Activated T-cell treated with anti-CD3 and anti-CD28 coated beads, Interleukin-2, amount 50 U/mL, for 72 hours (primary cell): ENCODE measurements at places on chromosomes 12 and 14.

GRCh38 chr14:99628887-99629618 lies 15.9 kb upstream of the HHIPL1 start:
- peak; percentile 77 for DNase-seq

GRCh38 chr12:47065546-47065945 lies 13.9 kb upstream of the PCED1B start:
- DNase-seq = no peak

DNA sequence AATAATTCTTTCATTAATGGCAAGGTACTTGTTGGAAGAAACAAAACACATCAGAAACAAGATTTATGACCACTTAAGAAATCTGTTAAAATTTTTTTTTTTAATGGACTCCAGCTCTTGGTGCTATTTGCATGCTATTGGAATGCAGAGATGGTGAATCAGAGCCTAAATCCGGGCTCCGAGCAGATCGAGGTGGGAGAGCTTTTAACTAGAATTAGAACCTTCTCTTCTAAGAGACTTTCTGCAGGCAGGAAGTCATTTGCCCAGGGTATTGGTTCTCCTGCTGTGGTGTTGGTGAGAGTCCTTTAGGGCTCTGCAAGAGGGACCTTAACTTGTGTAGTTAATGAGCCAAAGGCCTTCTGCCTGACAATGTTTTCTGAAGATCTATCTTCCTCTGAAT lies 419.4 kb downstream of the SNAPC1 start:
- no peak for DNase-seq

DNA sequence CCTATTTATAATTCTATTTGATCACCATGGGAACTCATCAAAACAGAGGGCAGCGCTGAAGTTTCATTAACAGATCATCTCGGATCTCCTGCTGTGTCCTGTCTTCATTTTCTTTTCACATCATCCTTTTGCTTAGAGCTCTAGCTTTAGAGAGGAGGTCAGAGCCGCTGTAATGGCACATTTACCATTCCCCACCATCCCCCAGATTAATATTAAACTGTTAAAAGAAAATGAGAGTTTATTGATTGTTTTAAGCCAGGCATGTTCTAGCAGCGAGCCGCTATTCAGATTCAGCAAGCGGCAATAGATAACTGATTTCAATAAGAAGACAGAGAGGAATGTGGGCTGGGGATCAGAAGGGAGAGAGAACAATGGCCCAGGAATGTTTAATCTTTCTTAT lies 308.8 kb downstream of the EGLN3 start:
- no peak for DNase-seq

- DNase-seq = peak; percentile 1
Observed at GRCh38 chr12:23083267-23083666, 458.3 kb downstream of the ETNK1 start.

DNA sequence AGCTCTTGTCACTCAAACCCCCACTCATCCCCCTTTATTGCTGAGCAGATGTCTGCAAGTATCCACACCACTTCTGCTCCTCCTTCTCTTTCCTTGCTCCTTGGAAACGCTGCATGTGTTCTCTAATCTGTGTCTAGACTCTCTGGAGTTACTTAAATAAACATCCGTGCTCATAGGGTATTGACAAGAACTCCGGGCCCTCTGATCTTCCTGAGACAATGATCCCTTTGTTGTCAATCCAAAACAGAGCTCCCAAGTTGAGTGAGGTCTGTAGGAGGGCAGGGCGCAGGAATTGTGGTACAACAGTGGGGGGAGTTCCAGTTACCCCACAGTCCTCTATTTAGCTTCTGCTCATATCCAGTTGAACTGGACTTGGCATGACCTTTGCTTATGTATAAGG lies 489.0 kb downstream of the SNAPC1 start:
- DNase-seq = no peak

DNA sequence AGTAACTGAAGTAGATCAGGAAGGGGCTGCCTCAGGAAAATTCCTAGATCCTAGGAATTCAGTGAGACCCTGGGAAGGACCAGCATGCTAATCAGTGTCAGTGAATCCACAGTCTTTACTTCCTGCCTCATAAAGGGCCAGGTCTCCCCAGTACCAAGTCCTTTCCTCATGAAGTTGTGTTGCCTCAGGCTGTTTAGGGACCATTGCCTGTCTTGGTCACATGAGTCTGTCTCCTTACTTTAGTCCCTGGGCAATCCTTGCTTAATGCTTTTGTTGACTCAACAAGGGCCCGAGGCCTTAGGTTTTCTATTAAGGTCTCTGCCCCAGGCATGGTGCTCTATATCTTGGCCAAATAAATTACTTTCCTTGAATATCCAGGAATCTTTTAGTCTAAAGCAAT lies 16.1 kb upstream of the ATF1 start:
- DNase-seq = no peak

- peak; percentile 61 for DNase-seq
Observed at GRCh38 chr14:74362361-74362915, 14.2 kb downstream of the VRTN start.

DNA sequence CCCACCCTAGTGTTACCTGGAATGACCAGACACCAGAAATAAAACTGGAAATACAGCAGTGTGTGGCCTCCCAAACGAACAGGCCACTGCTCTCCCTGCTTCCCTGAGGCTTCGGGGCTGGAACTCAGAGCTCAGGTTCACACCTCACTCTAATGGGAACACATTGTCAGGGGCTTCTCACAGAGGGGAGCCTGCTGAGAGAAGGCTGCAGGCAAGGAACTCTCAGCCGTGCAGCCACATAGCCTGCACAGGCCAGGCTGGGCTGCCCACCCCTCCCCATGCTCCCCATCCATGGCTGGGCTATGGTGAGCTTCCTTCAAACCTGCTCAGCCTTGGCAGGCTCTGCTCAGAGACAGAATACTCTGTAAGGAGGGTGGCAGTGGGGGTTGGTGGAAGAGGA lies 302.5 kb downstream of the EMP1 start:
- no peak for DNase-seq

- no peak for DNase-seq
Observed at GRCh38 chr12:10167599-10167998, 4.3 kb downstream of the OLR1 start.

DNA sequence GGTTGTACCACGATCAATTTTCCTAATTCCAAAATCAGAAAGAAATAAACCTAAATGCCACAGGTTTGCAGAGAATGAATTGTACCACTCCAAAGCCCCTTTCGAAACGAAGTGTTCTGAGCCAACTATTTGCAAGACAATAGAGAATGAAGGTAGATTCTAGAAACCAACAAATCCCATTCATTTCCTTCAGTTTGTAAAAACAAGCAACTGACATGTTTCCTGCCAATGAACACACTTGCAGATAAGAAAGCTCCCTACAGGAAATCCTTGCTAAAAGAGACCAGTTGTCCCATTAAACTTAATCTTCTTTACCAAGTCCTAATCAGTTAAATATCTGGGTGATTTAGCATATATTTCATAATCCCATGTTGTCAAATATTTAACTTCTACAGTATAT lies 198.4 kb upstream of the FOXN3 start:
- DNase-seq = no peak

- DNase-seq = no peak
Observed at GRCh38 chr12:69475237-69475975, 5.2 kb downstream of the FRS2 start.

DNA sequence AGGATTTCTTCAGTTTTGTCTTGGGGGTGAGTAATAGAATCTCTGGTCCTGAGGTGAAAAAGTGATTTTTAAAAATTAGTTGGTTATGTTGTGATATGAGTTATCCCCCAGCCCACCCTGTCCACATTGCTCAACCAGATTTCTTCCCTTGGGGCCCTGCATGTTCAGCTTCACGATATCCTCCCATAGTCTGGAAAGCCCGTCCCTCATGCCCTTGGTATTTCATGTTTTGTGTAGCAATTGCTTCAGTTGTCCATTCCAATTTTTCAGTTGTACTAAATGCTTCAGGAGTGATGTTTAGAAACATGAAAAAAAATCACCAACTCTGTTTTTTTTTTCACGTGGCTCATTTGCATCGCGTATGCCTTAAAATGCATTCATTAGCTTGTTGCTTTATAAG lies 17.5 kb upstream of the BICD1 start:
- DNase-seq = no peak

DNA sequence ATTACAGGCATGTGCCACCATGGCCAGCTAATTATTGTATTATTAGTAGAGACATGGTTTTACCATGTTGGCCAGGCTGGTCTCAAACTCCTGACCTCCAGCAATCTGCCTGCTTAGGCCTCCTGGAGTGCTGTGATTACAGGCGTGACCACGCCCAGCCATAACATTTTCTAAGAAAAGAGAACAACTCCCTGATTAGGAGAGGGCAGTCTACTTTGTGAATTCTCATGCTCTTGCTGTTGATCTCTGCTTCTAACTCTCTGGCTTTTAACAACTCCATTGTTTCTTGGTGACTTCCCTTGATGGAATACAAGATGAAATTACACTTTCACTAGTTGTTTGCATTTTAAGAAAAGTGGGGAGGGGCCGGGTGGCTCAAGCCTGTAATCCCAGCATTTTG lies 33.6 kb downstream of the SSH1 start:
- DNase-seq = no peak

DNA sequence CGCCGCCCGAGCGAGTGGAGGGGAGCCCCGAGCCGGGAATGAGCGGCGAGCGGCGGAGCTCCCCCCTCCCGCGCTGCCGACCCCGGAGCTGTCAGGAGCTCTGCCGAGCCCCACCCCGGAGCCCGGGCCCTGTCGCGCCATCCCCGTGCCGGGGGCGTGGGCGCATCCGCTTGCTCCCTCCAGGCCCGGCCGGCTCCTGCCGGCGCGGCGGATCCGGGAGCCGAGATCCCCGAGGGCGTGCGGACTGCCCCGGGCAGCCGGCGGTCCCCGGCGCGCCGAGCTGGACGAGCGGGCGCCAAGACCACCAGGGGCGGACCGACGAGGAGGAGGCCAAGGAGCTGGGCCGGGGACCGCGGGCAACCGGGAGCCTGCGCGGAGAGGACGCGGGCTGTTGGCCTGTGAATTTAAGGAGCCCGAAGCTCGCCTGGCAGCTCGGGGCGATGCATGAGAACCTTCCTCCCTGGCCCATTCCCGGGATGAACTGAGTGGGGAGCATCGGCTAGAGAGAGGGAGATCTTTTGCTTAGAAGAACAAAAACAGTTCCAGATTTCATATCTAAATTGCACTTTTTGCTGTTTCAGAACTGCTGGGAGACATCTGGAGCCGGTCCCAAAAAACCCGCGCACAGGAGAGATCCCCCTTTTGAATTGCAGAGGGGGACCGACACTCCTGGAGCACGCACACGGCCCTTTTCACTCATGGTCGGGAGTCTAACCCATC lies 2.0 kb downstream of the PTHLH start:
- DNase-seq = no peak

DNA sequence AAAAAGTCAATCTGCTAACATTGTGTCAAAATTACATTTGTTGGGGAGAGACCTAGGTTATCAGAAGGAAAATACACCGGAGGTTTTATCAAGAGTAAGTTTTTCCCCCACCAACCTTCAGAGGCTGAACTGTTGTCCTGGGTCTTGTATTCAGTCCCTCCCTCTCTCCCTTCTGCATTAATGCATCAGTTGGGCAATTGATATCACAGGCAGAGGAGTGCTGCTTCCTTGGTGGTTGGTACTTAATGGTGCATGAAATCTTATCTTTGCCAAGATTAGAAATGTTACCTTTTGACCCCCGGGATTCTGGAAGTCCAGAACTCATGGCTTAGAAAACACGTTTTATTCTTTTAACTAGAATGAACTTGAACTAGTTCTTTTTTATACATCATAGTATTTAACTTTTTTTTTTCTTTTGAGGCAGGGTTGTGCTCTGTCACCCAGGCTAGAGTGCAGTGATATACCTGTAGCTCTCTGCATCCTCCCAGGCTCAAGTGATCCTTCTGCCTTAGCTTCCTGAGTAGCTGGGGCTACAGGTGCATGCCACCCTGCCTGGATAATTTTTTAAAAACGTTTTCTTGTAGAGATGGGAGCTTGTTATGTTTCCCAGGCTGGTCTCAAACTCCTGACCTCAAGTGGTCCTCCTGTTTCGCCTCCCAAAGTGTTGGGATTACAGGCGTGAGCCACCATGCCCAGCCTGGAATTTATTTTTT lies 4.9 kb downstream of the PCBP2 start:
- DNase-seq = no peak

GRCh38 chr12:16545836-16546235 lies 60.1 kb downstream of the LMO3 start:
- no peak for DNase-seq

GRCh38 chr14:54785136-54785777 lies 117.4 kb downstream of the GCH1 start:
- DNase-seq = no peak

GRCh38 chr14:100747021-100747586 lies 20.4 kb downstream of the DLK1 start:
- peak; percentile 11 for DNase-seq

- DNase-seq = no peak
Observed at GRCh38 chr12:6097411-6097810, 27.1 kb downstream of the VWF start.

DNA sequence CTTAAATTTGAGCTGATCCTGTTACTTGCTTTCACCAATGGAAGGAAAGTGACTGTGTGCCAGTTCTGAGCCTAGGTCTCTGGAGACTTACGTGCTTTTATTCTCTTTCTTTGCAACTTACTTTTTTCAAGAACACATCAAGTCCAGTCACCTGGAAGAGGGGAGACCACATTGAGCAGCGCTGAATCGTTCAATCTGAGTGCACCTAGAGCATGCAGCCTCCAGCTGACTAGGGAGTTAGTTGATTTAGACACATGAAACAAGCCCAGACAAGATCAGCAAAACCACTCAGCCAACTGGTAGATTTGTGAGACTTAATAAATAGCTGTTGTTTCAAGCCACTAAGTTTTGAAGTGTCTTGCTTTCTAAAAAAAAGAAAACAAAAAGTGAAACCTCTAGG lies 1014.8 kb upstream of the FBXO33 start:
- no peak for DNase-seq

DNA sequence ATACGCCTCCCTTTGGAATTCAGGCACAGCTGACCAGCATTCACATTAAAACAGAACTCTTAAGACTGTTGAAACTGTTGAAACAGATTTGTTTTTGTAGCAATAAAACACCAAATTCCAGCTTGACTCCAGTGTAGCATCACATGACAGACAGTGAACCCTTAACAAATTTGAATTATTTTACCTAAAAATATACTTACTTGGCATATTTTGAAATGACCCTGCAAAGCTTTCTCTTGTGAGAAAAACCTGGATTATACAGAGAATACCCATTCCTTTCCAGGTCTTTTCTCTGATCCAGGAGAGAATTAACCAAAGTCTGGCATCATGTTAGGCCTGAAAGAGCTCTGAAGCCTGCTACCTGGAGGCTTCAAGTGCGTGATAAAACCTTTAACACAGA lies 410.3 kb downstream of the FOXG1 start:
- DNase-seq = no peak

DNA sequence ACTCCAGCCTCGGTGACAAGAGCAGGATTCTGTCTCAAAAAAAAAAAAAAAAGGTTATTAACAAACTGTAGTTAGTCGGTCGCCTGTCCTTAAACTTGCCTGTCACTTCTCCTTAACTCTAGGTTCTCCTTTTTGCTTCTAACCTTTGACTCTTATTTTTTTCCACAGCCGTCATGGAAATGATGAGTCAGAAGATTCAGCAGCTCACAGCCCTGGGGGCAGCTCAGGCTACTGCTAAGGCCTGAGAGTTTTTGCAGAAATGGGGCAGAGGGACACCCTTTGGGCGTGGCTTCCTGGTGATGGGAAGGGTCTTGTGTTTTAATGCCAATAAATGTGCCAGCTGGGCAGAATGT lies 418 bp upstream of the MYG1 start:
- DNase-seq = peak; percentile 55

GRCh38 chr12:81078469-81079196 lies 754 bp downstream of the ACSS3 start:
- DNase-seq = no peak

GRCh38 chr12:92438641-92439419 lies 264.0 kb upstream of the PLEKHG7 start:
- DNase-seq = no peak

GRCh38 chr12:50309950-50310349 lies 26.6 kb upstream of the LIMA1 start:
- DNase-seq = no peak
